Activated CD4-positive, alpha-beta T cell treated with anti-CD3 and anti-CD28 coated beads for 24 hours (primary cell): ENCODE measurements at places on chromosomes 5 and 9.

- DNase-seq: no peak
Observed at GRCh38 chr5:179620703-179621350, 2.6 kb downstream of the HNRNPH1 start.

DNA sequence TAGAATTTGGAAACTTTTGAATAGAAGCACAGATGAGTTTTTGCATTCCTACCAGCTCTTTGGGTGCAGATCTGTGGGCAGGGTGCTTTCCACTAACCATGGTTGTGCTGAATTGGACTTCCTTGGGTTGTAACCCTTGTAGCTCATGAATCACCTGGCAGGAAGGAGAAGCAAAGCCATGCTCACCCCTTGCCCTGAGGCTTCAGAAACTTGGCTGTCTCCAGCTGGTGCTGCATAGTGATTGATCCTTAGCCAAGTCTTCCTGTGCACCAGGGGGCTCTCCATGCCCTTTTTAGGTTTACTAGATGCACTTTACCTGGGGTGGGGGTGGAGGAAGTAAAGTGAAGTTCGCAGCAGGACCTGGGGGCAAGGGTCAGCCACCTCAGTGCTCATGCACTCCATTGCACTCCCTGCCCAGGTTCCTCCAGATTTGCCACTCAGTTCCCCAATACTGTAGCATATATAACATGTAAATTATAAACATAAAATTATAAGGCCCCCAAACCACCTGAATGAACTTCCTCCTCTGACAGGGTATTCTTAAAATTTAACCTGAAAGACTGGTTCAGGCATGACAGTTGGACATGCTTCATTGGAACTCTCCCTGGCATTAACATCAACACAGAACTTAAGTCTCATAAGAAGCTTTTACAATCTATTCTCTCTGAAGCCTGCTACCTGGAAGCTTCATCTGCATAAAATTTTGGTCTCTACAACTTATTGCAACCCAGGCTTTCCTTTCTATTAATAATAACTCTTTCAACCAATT lies 25.8 kb upstream of the IFNA14 start:
- no peak for DNase-seq

- DNase-seq: no peak
Observed at GRCh38 chr9:89919171-89919681, 314.4 kb downstream of the GADD45G start.

- no peak for DNase-seq
Observed at GRCh38 chr9:72721067-72721466, 199.7 kb downstream of the TMC1 start.

GRCh38 chr9:136488247-136489214 lies 5.7 kb upstream of the SEC16A start:
- peak; percentile 66 for DNase-seq

DNA sequence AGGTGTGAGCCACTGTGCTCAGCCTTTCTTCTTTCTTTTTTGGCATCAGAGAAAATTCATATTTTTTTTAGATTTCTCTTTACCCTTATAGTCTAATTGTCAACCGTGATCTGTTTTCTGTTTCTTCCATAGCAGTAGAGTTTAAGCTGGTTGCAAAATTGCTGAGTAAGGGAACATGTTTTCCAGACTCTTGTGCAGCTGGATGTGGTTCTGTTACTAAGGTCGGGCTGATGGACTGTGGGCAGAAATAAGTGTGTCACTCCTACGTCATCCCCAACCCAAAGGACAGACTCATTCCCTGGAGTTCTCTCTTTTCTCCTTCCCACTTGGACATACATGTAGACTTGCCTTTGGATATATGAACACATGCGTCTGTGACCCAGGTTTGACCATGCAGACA lies 64.1 kb upstream of the GOLM1 start:
- DNase-seq: no peak

- DNase-seq: no peak
Observed at GRCh38 chr5:52657247-52657645, 130.5 kb upstream of the ITGA1 start.

DNA sequence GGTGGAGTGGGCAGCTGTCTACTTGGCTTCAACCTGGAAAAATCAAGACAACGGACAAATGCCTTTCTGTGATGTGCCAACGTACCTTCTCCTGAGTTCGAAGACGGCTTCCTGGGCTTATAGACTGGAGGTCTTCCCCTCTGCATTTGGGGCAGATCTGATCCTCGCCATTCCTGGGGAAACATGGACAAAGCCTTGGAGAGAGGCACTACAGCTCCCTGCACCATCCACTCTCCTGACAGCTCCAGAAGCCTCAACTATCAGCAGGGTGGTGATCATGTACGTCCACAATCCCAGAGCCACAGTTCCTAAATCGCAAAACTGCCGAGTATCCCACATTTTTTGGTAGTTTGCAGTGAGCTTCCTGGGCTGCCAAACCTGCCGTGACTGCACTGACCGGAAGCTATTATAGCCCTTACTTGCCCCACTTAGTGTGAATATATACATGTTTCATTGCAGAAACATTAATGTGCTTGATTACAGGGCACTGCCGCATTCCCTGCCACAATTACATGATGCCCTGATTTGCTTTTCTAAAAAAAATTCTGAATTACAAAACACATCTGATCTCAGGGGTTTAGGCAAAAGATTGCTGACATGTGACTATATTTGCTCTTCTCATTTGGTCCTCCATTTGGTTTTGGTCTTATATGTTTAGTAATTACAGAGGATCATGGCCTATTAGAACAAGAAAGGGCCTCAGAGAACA lies 2.8 kb downstream of the TRAF1 start:
- DNase-seq: no peak

GRCh38 chr5:56512313-56512996 lies 279.3 kb upstream of the ANKRD55 start:
- no peak for DNase-seq

DNA sequence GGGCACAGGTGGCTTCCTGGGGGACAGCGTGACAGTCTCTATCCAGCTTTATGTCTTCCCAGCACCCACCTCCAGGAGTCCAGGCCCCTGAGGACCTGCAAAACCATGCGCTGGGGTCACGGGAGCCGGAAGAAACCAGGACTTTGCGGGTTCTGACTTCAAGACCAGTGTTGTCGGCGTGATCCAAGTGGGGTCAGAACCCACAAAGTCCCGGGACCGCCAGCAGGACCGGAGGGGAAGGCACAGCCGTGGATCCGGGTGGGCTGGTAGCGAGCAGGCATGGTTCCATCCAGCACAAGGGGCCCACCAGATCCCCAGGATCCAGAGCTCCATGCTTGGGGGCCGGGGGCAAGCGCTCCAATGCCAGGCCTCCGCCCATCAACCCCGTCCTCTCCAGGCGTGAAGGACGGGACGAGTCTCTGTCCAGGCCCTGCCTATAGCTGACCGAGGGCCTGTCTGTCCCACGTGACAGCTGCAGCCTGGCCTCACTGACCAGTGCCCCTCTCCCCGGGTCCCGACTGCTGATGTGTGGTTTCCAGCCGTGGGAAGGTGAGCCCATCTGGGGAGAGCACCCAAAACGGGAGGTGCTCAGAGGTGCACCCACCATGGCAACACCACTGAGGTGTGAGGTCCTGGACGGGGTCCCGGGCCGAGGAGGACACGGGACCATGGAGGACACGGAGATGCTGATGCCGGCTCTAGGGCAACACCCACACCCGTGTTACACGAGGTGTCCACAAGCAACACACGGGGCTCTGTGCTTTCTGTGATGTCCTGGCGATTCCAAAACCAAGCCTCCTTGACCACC lies 48.9 kb downstream of the SLC12A7 start:
- no peak for DNase-seq

DNA sequence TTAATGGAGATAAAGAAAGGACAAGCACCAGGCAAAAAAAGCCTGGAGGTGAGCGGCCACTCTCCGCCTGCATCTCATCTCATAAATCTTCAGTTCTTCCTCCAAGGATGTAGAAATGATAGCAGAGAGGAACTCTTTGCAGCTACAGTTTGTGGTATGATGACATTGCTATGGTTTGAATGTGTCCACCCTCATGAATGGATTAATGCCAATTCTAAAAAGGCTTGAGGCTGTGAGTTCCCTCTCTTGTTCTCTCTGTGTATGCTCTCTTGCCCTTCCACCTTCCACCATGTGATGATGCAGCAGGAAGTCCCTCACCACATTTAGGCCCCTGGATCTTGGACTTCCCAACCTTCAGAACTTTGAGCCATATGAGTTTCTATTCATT lies 126.4 kb downstream of the SPOCK1 start:
- DNase-seq: no peak

GRCh38 chr5:33641744-33642505 lies 201.2 kb downstream of the TARS1 start:
- DNase-seq: no peak

GRCh38 chr5:113771483-113771882 lies 258.0 kb downstream of the YTHDC2 start:
- DNase-seq: no peak

- DNase-seq: no peak
Observed at GRCh38 chr9:133067006-133067405, 5.2 kb downstream of the CEL start.

- no peak for DNase-seq
Observed at GRCh38 chr9:88339317-88339716, 48.9 kb upstream of the SPIN1 start.

DNA sequence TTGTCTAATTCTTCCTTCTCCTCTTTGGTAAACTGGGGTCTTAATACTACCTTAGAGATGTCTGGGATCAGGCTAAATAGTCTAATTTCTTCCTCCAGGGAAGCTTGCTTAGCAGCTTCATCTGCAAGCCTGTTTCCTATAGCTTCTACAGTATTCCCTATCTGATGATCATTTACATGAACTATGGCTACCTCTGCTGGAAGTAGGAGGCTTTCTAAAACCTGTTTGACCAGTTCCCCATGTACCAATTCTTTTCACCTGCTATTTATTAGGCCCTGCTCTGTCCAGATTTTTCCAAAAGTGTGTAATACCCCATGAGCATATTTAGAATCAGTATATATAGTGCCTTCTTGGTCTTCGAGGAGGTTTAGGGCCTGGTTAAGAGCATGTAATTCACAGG lies 619.8 kb downstream of the HINT1 start:
- DNase-seq: no peak
